Left renal pelvis (tissue), 4 donors: ENCODE measurements at places on chromosomes 16 and 17.

GRCh38 chr17:81806461-81807209 is 2.7 kb downstream of the GCGR start:
- no peak for DNase-seq

DNA sequence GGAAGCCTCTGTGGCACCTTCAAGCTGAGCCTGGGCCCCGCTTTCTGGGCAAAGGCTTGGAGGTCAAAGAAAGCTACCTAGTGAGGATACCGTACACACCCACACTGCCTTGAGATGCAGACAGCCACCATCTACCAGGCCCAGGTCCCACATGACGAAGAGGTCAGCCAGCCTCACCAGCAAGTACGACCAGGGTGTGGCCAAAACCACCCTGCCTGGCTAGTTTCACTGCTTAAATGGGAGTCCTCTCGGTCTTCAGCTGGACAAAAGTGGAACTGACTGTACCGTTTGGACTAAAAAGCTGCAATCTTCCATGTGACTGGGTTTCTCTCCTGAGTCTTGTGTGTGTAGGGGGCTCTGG is 21.6 kb downstream of the VASN start:
- DNase-seq = no peak

DNA sequence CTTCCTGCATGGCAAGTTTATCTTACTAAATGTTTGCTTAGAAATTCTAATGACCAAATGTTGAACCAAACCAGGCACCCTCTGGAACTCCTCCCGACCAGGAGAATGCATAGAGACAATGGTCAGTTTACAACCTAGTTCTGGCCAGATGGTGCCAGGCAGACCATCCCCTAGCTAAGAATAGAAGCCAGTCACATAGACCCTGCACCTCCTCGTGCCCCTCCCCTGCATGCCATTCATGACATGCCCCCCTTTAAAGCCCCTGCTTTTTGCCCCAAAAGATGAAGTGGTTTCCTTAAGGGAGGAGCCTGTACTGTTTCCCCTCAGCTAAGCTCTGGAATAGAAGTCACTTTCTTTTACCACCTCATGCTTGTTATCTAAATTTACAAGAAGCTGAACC is 6.6 kb upstream of the CPHXL start:
- DNase-seq = no peak

DNA sequence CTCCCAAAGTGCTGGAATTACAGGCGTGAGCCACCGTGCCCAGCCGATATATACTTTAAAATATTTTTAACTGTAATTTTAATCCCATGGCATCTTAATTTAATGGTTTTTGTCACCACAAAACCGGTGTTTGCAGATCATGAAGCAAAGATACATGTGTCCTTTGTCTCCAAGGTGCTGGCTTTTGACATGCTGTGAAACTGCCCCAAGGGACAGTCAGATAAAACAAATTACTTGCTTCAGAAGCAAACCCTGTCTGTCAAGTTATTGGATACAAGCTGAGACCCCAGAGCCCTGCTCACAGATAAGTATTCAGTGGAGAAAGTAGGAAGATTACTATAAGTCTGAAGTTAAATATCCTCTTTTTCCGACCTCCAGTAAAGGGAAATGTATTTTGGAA is 39.8 kb downstream of the ARL4D start:
- no peak for DNase-seq

GRCh38 chr16:65658787-65659220 is 536.9 kb upstream of the CDH11 start:
- DNase-seq = no peak

DNA sequence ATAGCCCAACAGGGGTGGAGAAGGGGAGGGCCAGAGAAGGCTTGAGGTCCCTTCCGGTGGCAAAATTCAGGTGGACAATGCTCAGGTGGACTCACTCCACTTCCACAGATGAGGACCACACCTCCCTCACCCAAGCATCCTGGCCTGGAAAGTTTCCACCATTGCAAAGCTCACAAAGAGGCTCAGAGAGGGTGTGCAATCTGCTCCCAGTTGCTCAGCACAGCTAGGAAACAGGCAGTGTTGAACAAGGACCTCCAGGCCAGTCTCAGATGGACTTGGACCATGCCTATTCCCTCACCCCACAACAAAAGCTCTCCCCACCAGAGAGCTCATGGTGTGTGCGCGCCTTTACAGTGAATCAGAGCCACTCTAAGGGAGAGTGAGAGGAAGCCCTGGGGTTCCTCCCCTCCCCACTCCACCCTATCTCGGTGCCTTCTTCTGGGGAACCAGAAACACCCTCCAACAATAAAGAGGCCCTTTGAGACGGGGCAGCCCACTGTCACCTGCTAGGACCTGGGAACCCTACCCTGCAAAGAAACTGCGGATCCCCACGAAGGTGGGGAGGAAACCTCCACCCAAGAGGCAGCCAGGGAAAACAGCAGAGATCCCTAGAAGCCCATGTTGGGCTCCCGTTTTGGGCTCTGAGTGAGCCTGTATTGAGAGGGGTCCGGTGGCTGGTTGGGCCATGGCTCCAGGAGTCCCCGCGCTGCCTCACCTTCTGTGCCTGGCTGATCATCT is 1.6 kb downstream of the FAM83G start:
- no peak for DNase-seq

DNA sequence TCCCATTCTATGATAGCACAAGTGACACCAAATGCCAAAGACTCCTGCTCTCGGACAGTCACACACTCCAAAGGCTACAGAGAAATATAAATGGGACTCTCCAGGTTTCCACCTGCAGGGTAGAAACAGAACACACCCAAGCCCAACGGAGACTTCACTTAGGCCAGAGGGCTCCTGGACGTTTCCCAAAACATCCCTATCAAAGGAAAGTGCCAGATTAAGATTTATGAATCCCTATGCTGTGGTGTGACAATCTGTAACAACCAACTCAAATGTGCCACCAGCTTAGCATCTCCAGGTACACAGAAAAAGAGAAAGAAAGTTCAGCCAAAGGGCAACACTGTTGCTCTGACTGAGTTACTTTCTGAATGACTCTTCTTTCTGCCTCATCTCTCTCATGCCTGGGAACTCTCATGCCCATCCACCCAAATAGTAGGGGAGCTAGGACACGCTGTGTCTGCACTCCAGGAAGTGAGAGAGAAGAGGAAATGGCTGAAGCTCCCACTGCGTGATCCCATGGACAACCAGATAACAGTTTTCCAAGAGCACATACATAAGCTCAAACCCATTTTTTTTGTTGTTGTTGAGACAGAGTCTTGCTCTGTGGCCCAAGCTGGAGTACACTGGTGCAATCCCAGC is 49.7 kb downstream of the SMG6 start:
- DNase-seq = no peak

GRCh38 chr17:36929851-36930582 is 7.3 kb upstream of the LHX1 start:
- no peak for DNase-seq

DNA sequence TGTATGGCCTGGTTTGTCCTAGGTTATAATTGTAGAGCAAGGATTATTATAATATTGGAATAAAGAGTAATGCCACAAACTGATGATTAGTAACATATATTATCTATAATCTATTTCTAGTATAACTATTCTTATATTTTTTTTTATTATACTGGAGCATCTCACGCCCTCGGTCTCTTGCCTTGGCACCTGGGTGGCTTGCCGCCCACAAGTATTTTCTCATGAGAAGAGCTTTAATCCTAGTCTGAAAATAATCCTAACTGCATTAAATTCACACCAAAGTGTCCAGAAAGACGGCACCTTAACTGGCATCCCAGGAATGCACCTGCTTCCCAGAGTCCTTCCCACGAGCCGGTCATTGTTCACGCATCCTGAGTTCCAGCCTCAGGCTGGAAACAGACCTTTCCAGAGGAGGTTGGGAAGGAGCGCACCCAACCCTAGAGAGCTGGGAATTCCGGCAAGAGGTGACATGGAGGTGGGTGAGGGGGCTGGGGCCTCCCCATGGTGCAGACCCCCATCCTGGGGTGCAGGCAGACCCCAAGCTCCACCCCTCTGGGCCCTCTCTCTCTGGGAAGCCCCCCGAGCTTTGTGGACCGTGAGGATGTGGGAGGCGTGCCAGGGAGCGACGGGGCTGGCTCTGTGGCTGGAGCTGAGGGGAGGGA is 15.9 kb downstream of the CHMP1A start:
- DNase-seq = no peak

- DNase-seq = no peak
Measured at GRCh38 chr16:87212026-87212425, 105.2 kb downstream of the C16orf95 start.

GRCh38 chr17:67682196-67682595 is 35.5 kb upstream of the NOL11 start:
- DNase-seq = no peak

DNA sequence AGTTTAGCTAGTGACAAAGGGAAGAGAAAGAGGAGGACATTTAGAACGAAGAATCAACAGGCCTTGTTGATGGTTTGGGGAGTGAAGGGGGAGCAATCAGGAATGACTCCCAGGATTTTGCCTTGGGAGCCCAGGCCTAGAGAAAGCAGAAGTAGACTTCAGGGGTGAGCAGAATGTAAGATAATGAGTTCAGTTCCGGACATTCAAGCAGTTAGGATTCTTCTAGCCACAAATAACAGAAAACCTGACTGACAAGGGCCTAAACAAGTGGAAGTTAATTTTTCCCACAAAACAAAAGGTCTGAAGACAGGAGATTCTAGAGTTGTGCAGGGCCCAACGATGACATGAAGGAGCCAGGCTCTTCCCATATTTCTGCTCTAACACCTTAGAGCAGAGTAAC is 45.9 kb downstream of the SKAP1 start:
- DNase-seq = no peak

DNA sequence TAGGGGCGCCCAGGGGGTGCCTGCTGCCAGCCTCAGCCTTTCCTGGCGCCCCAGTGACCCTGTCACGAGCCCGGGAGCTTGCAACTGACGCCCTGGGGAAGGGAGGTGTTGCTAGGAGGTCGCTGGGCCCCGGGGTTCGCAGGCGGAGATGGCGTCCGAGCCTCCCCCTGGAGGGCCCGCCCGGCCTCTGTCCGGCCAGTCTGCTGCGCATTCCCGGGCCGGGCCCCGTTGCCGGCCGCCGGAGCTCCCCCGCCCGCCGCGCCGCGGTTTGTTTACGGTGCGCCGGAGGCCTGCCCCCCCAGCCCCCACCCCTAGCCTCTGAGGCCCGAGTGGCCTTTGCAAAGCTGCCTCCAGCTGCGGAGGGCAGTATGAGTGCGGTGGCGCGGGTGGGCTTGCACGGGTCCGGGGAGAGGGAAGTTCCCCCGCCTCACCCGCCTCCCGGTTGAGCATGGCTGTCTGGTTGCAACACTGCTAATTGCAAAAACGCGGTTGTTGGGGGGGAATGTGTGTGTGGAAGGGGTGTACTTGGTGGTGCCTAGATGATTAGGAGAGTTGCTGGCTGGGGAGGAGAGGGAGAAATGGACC is 514 bp downstream of the THRA start:
- DNase-seq = no peak
